ENCODE measurements at places on chromosomes 7 and 10.

DNA sequence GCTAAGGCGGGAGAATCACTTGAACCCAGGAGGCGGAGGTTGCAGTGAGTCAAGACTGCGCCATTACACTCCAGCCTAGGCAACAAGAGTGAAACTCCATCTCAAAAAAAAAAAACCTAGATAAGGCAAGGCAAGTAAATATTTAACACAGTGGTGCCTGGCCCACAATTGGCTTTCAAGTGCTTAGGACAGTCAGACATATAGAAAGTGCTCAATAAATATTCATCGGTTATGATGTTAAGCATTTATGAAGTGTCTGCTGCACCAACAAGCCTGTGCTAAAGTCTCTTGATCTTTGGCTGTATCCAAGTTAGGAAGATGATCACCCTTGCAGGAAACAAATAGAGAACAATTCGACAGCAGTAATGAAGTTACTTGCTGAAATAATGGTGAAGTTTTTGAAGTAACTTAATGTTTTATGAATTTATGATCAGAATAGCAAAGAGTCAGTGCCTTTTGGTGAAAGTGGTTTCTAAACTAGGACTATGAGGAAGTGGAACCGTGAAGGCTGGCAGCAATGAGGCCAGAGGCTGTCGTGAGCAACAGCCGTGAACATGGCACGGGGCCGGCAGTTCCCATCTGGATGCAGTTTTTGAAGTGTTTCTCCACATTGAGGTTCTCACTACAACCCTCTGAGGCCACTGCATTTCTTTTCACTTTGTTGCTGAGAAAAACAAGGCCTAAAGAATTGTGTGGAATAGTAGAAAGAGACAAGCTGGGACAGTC is 48.1 kb upstream of the GATA3 start:
- no peak for DNase-seq
- H3K4me1 ChIP-seq, result no peaks in the 10 kb centered on the region
- H3K27me3 ChIP-seq, result no peaks in the 10 kb centered on the region
- H3K36me3 ChIP-seq, result no peaks in the 10 kb centered on the region
- no peak overlapping the region for H3K4me3 ChIP-seq

- no peak overlapping the region for H3K27ac ChIP-seq
- no peaks in the 10 kb centered on the region for H3K4me1 ChIP-seq
- H3K36me3 ChIP-seq, result no peaks in the 10 kb centered on the region
- H3K4me3 ChIP-seq, result no peak overlapping the region
- H3K27me3 ChIP-seq, result no peaks in the 10 kb centered on the region
- no peak for DNase-seq
Observed at GRCh38 chr7:29976673-29977415, 12.8 kb downstream of the SCRN1 start.

- H3K27me3 ChIP-seq, result no peaks in the 10 kb centered on the region
- H3K36me3 ChIP-seq, result no peaks in the 10 kb centered on the region
- no peak overlapping the region for H3K27ac ChIP-seq
- no peaks in the 10 kb centered on the region for H3K4me1 ChIP-seq
Observed at GRCh38 chr7:129167817-129168216, 20.6 kb upstream of the SMO start.

DNA sequence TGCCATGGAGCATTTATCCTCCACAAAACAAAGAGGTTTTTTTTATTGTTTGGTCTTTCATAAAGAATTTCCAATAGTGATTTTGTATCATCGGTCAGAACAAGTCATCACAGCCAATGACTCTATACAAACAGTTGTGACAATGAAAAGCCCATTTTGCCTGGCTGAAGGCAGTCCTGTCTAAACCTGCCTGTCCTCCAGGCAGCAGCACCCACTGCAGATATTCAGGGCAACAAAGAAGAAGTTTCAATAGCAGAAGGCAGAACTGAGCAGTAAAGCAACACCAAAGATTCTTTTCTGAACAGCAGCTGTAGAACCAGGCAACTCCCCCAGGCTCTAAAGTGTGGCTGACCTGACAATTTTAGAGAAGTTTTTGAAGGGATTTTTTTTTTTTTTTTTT is 169.4 kb downstream of the FGFR2 start:
- H3K36me3 ChIP-seq, result no peaks in the 10 kb centered on the region
- no peaks in the 10 kb centered on the region for H3K4me1 ChIP-seq
- H3K27me3 ChIP-seq, result no peaks in the 10 kb centered on the region
- no peak for DNase-seq
- no peak overlapping the region for H3K4me3 ChIP-seq
- H3K27ac ChIP-seq, result no peak overlapping the region

DNA sequence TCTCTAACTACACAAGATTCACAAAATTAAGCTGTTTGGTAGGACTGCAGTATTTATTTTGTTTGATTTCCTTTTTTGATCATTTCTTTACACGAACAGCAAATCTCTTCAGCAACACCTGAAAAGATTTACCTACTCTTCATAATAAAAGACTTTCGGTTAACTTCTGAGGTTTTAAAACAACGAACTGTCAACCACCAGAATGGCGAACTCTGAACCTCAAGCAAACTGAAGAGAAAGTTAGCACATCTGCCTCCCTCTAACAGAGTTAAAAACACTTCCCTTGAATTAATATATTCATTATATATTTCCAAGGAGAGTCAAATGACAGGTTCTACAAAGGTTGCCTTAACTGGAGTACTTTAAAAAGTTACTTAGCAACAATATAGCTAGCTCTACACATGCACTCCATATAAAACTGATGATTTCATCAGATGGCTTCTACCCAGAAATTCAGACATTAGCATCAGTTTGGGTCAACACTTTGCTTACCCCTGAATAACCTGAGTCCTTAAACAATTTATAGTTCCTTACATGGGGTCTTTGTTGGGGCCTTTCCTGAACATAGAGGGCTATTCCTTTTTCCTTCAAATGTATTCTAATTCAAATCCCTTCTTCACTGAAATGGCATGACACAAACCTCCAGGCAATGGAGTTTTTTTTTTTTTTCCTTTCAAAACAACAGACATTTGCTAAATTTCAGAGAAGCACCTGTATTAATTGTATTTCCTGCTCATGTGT is 118.3 kb downstream of the SEM1 start:
- H3K27ac ChIP-seq, result no peak overlapping the region
- no peaks in the 10 kb centered on the region for H3K4me1 ChIP-seq
- H3K4me3 ChIP-seq, result no peak overlapping the region

DNA sequence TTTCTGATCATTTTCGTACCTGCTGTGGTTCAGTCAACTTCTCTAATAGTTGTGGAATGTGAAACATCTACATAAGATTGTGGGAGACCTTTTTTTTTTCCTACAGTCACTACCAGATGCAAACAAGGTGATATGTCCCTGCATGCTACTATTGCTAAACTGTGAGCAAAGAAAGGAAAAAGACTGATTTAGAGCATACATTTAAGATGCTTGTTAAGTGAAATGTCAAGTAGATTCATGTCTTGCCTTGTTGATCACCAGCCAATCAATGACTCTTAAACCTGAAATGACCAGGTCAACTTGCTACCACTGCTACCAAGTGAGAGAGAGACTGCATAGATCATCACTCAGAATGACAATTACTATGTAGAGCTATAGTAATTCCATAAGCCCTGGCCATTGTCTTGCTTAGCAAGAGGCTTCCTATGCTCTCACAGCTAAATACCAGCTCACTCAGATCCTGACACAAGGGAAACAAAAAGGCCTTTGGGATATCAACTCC is 84.3 kb upstream of the SKAP2 start:
- H3K27ac ChIP-seq, result no peak overlapping the region
- no peaks in the 10 kb centered on the region for H3K4me1 ChIP-seq
- H3K36me3 ChIP-seq, result no peaks in the 10 kb centered on the region
- DNase-seq, result no peak
- no peak overlapping the region for H3K4me3 ChIP-seq

DNA sequence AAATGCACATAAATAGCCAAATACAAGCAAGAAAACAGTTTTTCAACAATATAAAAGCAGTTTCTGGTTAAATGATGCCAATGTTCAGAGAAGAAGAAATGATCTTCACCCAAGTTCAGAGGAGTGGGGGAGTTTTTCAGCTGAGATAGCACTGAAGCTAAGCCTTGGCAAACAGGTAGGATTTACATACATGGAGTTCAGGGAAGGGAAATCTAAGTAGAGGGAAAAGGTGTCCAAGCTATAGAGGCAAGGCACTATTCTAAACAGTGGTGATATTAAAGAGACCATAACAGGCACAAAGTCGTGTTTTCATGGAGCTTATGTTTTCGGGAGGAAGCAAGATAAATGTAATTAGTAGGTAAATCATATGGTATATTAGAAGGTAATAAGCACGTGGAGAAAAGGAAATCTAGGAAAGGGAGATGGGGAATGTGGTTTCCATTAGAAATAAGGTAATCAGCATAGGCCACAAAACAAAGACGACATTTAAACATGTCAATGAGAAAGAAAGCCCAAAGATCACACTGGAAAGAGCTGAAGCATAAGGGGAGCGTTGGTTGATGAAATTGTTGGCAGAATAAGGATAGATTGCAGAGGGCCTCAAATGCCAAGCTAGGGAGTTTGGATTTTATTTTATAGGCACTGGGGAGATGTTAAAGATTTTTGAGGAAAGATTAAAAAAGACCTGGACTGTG is 704.3 kb downstream of the MAGI2 start:
- no peak for DNase-seq
- no peaks in the 10 kb centered on the region for H3K36me3 ChIP-seq
- H3K4me3 ChIP-seq, result no peak overlapping the region
- H3K27ac ChIP-seq, result no peak overlapping the region

DNA sequence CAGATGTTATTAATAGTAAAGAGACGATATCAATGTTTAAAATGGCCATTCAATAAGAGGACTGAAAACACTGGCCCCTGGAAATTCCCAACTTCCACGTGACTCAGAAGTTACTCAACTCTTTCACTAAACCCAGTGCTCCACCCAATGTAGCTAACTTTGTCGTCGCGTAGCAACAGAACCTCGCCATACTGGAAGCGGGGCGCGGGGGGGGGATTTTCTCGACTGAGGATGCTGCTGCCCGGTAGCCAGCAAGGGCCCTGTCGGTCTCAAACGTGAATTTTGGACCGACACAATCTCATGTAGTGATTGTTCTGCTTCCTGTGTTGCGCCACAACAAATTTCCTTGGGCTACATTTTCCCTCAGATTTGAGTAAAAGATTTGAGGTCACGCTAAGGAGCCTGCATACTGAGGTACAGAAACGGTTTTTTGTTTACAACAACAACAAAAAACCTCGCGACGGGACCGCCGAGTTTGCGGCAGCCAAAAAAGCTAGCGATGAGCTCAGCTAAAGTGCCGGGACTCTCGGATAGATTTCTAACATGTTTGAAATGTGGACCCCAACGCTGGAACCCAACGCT is 977 bp upstream of the SFR1 start:
- no peaks in the 10 kb centered on the region for H3K27me3 ChIP-seq
- peaks cover 5% of the 10 kb centered on the region for H3K4me1 ChIP-seq
- peak; percentile 97 for DNase-seq
- H3K27ac ChIP-seq, result peak overlapping the region; percentile 99
- no peaks in the 10 kb centered on the region for H3K36me3 ChIP-seq
- peak overlapping the region; percentile 80 for H3K4me3 ChIP-seq

DNA sequence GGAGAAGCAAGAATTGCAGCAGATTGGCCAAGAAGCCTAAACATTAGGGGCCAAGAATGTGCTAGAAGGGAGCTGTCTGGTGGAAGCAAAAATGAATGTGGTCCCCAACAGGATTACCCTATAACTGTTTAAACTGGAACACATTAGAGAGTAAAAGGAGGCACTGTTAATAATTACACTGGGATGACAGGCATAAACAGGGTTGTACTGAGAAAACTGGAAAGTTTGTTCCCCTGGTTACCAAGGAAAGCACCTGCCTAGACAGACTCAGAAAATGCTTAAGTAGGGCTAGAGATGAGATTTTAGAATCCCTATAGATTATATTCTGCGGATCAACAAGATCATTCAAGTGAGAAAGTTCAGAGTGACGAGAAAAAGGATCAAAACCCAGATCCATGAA is 100.8 kb downstream of the CTTNBP2 start:
- H3K4me1 ChIP-seq, result no peaks in the 10 kb centered on the region

- peak overlapping the region; percentile 93 for H3K27ac ChIP-seq
- H3K4me1 ChIP-seq, result no peaks in the 10 kb centered on the region
- no peaks in the 10 kb centered on the region for H3K36me3 ChIP-seq
- no peak overlapping the region for H3K4me3 ChIP-seq
Observed at GRCh38 chr10:5620966-5621365, 45.4 kb downstream of the ASB13 start.

DNA sequence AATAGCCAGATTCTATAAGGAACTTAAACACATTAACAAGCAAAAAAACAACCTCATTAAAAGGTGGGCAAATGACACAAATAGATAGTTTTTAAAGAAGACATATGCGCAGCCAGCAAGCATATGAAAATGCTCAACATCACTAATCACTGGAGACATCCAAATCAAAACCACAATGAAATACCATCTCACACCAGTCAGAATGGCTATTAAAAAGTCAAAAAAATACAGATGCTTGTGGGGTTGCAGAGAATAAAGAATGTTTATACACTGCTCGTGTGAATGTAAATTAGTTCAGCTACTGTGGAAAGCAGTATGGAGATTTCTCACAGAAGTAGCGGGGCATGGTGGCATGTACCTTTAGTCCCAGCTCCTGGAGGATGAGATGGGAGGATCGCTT is 164.0 kb downstream of the CHRM2 start:
- no peak for DNase-seq
- H3K4me1 ChIP-seq, result no peaks in the 10 kb centered on the region
- H3K4me3 ChIP-seq, result no peak overlapping the region
- H3K27ac ChIP-seq, result no peak overlapping the region

DNA sequence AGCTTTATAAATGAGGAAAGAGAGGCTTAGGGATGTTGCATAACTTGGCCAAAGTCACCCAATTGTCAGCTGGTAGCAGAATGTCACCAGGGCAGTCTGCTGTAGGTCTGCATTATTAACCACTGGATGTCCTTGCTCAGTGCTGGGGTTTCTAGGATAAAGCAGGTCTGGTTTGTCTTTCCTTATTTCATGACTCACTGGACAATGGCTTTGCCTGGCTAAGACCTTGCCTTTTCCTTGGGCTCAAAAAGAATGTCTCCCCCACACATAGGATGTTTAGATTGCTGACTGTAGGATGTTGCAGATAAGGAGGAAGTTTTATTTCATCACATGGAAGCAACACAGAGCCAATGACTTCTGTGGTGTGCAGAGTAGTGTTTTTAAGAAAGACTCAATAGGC is 29.4 kb downstream of the WDFY4 start:
- no peak overlapping the region for H3K4me3 ChIP-seq
- DNase-seq, result no peak
- no peaks in the 10 kb centered on the region for H3K27me3 ChIP-seq
- H3K27ac ChIP-seq, result no peak overlapping the region

DNA sequence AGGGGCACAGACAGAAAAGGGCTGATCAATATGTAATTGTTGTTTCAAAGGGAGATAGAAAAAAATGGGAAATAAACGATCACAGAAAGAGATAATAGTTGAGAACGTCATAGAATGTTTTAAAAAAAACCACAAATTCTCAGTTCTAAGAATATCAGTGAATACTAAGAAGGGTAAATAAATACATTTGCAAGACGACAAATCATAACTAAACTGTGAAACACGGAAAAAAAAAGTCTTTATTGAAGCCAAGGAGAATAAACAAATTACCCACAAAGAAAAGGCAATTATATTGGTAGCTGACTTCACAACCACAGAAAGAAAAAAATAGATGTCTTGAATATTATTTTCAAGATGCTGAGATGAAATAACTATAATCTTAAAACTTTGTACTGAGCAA is 305.2 kb upstream of the STEAP1 start:
- no peak for DNase-seq
- H3K27ac ChIP-seq, result no peak overlapping the region
- no peak overlapping the region for H3K4me3 ChIP-seq
- H3K36me3 ChIP-seq, result no peaks in the 10 kb centered on the region

GRCh38 chr7:129393255-129393654 is 41.0 kb upstream of the STRIP2 start:
- DNase-seq, result no peak
- H3K4me1 ChIP-seq, result no peaks in the 10 kb centered on the region
- H3K36me3 ChIP-seq, result no peaks in the 10 kb centered on the region

All from uterus (tissue), 4 donors.